ENCODE measurements at places on chromosomes 13 and 19.

GRCh38 chr19:6873708-6874431 is 13.5 kb upstream of the ADGRE1 start:
- DNase-seq = no peak

- no peak for DNase-seq
Measured at GRCh38 chr13:37029617-37030016, 29.0 kb downstream of the EXOSC8 start.

DNA sequence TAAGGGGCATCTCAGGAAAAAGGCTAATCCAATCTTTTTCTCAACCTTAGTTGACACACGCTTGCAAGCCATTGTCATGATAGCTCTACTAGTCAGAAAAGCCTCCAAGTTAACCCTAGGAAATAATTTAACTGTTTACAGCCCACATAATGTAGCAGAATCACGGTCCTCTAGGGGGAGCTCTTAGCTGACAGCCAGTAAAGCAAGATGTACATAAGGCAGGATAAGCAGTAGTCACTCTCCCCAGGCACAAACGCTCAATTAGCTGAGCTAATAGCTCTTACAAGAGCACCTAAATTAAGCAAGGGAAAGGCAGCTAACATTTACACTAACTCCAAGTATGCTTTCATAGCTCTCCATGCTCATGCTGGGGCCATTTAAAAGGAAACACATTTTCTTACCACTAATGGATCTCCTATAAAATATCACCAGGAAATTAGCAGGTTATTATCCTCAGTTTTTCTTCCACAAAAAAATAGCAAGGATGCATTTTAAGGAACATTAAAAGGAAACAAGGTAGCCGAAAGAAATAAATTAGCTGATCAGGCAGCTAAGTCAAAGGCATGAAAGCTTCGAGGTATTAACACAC is 33.7 kb upstream of the ZSCAN5A start:
- DNase-seq = no peak

GRCh38 chr13:27421101-27421871 is 3.1 kb upstream of the GTF3A start:
- DNase-seq = no peak

DNA sequence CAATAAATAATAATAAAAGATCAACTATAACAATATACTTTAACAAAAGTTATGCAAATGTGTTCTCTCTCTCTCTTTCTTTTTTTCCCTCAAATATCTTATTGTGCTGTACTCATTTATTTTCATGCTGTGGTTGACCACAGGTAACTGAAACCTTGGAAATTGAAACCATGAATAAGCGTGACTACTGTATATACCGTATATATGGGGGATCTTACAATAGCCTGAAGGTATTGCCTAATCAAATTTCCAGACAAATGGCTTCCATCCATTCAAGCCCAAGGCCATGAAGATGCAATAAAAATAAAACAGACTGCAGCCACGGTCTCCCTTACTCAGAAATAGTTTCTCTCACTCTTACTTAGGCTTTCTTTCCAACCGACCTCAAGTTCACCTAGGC is 98.3 kb downstream of the SLITRK6 start:
- no peak for DNase-seq

DNA sequence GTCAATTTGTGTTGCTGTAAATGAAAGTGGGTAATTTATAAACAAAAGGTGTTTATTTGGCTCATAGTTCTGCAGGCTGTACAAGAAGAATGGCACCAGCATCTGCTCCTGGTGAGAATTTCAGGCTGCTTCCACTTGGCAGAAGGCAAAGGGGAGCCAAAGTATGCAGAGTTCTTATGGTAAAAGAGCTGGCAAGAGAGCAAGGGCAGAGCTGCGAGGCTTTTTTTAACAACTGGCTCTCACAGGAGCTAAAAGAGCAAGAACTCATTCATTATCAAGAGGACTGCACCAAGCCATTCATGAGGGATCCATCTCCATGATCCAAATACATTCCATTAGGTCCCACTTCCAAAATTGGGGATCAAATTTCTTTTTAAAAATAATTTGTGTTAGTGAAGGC is 1712.7 kb downstream of the SLITRK5 start:
- no peak for DNase-seq

GRCh38 chr13:52969373-52969772 is 59.2 kb upstream of the OLFM4 start:
- DNase-seq = no peak

- no peak for DNase-seq
Measured at GRCh38 chr13:73966331-73966730, 167.9 kb downstream of the KLF12 start.

DNA sequence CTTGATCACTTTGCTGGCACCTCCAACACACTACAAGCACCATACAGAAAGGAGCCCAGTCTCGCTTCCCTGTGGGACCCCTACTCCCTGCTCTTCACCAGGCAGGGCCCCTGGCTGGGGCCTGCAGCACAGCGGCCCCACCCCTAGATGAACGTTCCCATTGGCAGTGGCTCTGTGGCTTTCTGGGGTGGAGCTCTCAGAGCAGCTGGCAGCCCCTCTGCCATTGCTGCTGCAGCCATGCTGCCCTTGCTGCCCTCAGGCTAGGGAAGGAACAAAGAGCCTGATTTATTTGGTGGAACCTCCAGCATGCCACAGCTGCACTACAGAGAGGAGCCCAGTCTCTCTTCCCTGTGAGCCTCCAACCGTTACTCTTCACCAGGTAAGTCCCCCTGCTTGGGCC is 5.8 kb downstream of the SIGLEC6 start:
- no peak for DNase-seq

GRCh38 chr13:111866731-111867245 is 200.2 kb upstream of the SOX1 start:
- no peak for DNase-seq

DNA sequence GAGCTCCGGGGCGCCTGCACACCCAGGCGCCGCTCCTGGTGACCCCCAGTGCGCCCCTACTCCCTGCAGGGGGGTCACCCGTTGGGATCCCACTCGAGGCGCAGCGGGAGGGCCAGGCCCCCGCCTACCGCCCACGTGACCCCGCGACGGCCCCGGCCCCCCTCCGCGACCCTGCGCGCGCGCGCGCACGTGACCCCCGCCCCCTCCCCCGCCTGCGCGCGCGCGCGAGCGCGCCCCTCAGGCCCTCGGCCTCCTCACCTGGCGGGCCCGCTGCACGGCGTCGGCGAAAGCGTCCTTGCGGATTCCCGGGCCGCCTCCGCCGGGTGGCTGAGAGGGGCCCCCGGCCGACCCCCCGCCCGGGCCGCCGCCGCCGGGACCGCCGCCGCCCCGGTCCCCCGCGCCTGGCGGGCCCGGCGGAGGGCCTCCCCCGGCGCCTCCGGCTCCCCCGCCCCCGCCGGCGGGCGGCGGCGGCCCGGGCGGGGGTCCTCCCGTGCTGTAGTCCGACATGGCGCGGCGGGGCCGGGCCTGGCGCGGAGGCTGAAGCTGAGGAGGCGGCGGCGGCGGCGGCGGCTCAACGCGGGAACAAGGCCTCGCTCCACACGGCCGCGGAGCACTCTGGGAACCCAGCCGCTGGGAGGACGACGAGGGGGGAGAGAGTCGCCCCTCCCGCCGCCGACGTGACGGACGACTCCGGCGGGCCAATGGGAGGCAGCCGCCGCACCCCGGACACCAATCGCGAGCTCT is at the start of gene KHSRP:
Gene KHSRP, minus strand, starts transcription at position 617 of the 744 bp plus-strand sequence. Its CDS starts 110 bp downstream, at position 507.
- no peak for DNase-seq

- DNase-seq = no peak
Measured at GRCh38 chr19:46239193-46240024, 9.9 kb downstream of the IGFL1 start.

- no peak for DNase-seq
Measured at GRCh38 chr19:51187395-51188226, 37.3 kb upstream of the CD33 start.

DNA sequence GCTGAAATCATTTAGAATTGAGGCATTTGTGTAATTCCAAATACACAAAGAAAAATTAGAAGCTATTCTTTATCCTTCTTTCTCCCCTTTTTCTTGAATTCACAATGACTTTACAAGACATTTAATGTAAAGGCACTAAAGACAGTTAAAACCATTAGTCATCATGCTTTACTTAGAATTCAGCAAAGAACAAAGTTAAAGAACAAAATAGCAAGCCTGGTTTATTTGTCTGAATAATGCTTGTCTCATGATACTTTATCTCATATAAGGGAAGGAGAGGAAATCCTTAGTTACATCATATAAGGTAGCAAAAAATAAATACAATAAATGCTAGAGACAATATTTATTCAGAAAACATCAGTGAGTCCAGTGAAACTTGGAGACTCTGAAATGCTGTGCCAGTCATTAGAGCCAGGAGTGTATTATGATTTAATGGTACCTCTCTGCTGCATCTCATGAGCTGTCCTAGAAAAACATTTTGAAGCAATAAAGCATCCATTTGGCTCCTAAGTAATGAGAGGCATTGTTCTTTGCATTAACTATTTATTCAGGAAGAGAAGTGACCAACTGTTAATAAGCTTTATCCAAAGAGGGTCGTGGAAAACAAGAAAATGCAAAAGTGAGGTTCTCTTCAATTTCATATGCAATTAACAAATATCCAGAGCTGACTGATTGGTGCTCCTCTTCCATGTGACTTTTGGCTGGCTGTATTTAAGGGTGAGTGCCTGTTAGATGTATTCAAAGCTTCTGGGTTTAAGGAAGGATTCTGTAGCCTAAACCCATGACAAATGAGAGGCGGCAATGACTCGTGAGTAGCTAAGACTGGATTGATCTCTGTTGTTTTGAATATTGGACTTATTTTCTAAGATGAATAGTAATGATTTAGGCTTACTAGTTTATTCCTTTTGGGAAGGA is 105.0 kb downstream of the DGKH start:
- no peak for DNase-seq

Data from GM13976 (cell line).